ENCODE measurements at places on chromosomes 2 and 18.

DNA sequence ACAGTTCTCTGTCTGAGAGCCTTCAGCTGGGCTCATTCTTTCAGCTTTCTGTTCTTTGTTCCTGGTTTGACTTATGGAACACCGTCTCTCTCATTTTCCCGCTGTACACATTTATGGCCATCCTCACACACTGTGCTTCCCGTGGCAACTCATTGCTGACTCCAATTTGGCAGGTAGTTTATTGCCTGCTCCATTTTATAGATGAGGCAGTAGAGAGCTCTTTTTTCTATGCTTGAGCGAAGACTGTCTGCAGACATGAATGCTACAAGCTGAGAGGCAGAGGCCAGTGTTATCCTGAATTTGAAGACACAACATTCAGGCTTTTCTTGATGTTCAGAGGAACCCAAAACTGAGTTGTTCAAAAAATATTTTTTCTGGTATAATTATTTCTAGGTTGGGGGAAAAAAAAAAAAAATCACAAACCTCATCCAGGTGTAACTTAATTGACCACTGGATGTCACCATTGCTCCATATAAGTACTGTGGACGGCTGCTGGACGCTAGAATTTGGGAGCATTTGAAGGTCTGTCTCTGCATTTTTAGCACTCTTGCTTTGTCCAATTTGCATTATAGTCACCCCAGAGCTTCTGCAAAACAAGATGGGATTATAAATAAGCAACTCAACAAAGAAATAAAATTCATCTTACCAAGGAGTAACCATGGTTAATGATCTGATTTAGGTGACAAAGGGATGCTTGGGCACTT lies 83.5 kb downstream of the HRH4 start:
- no peak for DNase-seq

DNA sequence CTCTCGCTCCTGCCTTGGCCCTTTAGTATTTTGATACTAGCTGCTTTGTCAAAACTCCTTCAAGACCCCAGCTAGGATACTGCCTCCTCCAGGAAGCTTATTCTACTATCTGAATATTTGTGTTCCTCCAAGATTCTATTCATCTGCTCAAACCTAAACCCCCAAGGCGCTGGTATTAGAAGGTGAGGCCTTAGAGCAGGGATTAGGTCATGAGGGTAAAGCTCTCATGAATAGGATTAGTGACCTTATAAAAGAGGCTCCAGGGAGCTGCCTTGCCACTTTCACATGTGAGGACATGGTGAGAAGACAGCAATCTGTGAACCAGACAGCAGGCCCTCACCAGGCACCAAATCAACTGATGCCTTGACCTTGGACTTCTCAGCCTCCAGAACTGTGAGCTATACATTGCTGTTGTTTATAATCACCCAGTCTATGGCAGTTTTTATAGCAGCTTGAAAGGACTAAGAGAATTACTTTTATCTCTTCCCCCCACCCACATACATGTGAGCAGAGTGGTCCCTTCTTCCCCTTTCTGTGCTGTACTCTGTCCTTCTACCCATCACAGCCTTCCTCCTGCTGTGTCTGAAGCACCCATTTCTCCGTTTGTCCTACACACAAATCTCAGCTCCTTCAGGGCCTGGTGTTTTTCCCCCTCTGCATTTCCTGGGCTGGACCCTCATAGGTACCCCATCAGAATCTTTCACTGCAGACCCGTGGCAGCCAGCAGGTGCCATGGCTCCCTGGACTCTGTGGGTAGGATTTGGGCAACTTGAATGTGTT lies 54.5 kb downstream of the HS1BP3 start:
- DNase-seq = no peak

- DNase-seq = no peak
Measured at GRCh38 chr2:181309586-181309985, 147.6 kb upstream of the ITGA4 start.

DNA sequence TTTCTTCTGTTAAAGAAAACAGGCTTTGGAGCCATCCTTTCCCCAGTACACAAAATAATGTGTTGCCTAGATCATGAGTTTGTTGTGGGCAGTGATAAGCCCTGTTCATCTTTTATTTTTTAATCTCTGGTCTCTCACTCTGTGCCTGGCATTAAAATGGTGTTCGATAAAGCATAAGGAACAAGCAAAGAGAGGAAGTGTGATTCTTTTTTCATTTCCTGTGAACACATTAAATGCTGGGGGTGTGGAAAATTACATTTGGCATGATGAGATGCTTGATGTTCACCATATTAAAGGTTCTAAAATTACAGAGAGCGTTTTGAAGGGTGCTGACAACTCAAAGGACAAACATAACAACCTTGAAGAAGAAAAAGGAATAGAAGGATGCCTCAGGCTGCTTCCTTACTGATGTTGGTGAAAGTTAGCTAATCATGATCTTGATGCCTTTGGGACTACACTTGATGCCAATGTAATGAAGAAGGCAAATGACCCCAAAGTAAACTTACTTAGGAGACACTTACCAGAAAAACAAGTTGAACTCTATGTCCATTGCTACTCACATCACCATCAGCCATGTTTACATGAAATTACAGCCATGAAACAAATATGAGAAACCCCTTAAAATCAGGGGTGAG lies 33.0 kb downstream of the TMEFF2 start:
- DNase-seq = no peak

DNA sequence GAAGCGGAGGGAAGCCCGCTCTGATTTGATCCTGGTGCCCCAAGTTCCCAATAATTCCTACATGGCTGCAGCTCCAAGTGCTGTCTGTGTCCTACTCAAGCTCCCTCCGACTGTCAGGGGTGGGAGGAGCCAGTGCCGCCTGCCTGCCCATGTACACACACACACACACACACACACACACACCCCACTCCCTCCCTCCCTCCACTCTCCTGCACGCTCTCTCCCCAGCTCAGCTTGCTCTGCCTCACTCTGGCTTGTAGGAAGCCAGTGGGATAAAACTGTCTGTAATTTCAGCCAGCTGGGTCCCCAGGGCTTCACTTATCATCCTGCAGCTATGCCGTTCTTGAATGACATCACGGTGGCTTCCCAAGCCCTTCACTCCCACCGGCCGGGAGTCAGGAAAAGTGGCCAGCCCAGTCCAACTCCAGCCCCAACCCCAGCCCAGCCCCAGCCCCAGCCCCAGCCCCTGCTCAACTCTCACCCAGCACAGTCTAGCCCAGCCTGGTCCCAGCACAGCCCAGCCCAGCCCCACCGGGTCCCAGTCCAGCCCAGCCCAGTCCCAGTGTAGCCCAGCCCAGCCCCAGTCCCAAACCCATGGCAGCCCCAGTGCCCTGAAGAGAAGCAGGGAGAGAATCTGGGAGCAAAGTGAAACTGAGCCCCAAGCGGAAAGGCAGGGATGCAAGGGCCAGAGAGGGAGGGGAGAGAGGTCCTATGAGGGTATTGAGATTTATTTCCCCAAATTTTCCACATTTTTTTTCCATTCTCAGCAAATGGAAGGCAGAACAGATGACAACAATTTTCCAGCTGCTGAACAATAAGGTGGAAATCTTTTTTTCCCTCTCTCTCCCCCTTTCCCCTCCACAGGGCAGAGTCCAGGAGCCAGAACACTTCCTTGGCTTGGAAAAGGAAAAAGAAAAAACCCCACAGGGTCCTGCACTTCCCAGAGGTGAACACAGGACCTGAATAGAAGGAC lies 144.0 kb downstream of the TNS1 start:
- DNase-seq = no peak

GRCh38 chr18:70228536-70228935 lies 23.0 kb upstream of the RTTN start:
- DNase-seq = no peak

- no peak for DNase-seq
Measured at GRCh38 chr18:36547544-36547943, 250.0 kb downstream of the FHOD3 start.

DNA sequence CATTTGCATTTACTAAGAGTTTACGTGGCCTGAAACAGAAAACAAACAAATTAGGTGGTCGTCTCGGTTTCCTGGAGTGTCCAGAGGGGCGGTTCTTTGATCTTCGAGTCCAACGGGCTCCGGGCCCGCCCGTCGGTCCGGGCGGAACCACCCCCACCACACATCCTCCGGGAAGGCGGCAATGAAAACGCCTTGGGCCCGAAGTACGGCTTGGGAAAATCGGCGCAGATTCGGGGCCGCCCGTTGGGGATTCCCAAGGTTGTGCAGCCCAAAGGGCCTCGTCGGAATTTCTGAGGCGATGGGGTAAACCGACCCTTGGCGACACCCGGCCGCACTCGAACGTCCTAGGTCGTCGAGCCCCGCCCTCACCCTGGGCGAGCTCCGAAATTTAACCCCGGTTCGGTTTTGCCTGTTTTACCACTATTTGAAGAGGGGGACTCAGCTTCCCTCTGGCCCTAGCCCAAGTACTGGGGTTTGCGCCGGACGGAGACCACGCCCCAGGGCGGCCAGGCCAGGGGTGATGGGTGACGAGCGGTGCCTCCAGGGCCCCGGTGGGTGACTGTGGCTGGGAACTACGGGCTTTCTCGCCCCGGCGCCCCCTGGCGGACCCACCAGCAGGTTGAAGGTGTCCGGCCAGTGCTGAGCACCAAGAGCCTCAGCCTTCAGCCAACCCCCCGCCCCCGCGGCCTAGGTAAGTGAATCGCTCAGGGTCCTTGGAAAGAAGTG lies 1.9 kb upstream of the CFAP53 start:
- DNase-seq = peak; percentile 80

DNA sequence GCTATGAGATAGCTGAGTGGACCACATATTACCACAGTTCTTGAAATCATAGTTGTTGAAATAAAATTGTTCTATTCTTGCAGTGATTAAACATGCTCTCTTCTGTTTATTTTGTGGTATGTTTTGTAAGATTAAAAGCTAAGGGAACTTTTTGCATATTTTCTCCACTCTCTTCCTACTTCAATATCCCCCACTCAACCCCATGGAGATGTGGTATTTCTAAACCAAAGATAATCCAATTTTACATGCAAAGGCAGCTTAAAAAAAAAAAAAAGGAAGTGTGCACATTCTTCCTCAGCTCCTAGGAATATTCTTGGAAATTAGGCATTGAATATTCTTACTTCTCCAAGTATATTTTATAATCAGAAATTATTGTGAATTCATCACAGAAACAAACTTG lies 15.0 kb upstream of the PAX3 start:
- no peak for DNase-seq

- DNase-seq = no peak
Measured at GRCh38 chr2:219969508-219969907, 342.1 kb downstream of the SLC4A3 start.

- no peak for DNase-seq
Measured at GRCh38 chr18:42394238-42394637, 439.2 kb downstream of the PIK3C3 start.

GRCh38 chr2:71905205-71905604 lies 242.5 kb downstream of the CYP26B1 start:
- no peak for DNase-seq

DNA sequence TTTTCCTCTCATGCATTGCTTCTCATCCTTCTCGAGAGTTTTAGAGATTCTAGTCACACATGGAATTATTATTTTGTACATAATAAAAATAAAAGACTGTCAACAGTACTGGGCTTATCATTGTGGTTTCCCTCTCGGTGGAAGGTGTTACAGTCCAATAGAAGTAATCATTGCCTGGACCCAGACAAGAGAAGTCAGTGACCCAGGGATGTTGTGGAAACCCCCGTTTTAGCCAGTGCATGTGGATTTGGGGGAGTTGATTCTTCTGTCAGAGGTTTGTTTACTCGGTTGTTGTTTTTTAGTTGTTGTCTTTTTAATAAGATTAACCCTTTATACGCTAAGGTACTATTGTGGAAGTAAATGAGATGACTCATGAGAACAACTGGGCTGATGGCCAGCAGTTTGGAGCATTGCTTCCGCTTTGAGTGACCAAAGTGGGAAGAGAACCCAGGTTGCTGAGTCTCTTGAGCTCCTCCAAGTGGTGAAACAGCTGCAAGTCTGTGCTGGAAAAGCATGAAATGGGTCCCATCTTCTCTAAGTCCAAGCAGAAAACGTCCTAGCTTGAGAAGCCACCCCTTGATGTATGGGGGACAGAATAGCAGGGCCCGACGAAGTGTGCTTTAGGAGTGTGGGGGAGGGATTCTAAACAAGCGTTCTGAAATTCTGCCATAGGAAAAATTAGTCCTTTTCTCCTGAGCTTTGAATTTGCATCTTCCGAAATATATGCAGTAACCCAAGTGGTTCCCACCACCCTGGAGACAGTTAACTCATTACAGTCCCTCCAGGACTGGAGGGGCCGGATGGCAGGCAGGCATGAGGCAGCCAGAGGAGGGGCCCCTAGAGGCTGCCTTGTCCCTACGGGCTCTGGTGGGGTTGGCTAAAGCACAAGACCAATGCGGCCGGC lies 61.8 kb upstream of the GPR45 start:
- DNase-seq = no peak

Data from GM18507 (cell line).